ENCODE measurements at places on chromosomes 11 and 22.

DNA sequence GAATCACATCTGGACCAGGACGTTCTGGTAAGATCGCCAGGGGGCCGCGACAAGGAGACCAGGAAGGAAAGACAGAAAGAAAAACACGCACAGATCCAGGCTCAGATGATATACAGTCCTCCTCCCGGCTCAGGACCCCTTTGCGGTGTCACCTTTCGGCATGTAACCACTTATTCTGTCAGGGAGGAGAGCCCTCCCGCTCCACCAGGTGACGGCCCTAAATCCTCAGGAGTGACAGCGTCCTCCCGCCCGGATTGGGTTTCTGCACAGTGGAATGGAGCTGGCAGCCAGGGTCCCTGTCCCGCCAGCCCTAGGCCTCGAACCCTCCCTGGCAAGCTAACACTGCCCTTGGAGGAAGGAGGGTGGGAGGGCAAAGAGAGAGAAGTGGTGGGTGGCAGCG lies 24.3 kb upstream of the KCNQ1OT1 start:
- DNase-seq, result no peak

- no peak for DNase-seq
Observed at GRCh38 chr11:44403587-44404273, 93.8 kb upstream of the ALX4 start.

GRCh38 chr22:33051960-33052839 lies 6.0 kb downstream of the SYN3 start:
- no peak for DNase-seq

DNA sequence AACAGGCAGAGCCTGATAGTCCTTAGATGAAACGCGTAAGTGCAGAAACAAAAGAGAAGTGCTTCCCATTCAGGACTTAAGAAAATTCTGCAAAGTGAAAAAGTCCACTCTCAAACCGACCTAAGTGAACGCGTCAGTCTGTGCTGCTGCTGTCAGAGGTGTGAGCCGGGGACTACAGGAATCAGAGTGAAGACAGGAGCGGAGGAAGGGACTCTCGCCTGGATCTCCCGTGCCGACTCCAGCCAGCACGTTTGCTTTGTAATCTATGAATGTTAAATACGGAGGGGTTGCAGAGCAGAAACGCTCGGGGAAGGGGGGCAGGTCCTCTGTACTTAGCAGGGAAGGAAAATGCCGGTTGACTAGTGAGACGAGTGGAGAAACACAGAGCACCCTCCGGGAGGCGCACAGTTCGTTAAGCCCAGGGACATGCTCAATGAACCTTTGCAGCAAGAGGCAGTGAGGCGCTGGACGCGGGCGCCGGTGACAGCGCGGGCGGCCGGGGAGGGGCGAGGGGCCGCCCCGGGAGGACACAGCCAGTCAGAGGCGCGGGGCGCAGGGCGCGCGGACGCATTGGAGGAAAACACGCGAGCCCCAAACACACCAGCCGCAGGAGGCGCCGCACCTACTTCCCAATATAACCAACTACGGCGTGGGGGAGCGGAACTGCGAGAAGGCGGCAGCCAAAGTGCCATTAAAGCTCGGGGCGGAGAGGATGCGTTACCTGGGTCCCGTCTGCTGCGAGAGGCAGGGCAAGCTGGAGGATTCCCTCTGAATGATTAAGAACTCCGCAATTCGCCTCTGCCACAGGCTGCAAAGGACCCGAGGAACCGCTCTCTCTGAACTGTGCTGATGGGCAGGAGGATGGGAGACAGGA lies at the start of gene CNTN5:
Gene CNTN5 (plus strand): TSS at position 598 of the 874 bp plus-strand sequence.
- DNase-seq, result no peak

DNA sequence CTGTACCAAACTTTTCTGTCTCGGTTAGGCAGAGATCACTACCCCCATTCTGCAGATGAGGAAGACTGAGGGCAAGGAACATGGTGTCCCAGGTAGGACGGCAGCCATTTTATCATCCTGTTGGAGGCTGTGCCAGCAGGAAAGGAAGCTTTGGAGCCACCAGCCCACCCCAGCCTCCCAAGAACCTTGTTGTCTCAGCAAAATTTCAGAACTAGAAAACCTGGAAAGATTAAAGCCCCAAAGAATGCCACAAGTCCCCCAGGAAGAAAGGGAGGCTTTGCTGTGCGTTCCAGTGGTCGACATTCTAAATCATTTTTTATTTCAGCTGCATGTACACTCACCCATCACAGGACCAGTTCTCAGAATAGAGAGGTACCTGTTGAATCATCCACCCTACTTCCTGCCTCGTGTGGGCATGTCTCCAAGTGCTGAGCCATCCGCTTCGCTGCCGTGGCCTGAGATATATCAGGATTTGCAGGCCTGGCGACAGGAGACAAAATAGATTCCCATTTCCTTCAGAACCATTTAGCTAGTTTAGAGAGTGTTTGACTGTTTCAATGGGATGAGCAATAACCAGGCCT lies 13.0 kb upstream of the EIF3D start:
- DNase-seq, result no peak

DNA sequence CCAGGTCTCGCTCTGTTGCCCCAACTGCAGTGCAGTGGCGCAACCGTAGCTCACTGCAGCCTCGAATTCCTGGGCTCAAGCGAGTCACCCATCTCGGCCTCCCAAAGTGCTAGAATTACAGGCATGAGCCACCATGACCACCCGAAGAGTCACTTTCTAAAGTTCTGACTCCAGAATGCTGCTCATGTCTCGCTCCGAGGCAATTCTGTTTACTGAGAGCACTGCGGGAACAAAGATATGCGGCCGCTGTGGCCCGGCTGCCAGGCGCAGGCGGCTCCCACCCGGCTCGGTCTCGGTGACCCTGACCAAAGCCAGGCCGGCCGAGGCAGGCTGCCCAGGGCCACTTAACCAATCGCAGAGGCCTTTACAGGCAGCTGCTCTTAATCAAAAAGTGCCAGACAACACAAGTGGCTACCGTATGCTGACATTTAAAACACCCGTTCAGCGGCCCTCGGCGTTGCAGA lies 78.7 kb downstream of the PHF21B start:
- DNase-seq, result no peak

DNA sequence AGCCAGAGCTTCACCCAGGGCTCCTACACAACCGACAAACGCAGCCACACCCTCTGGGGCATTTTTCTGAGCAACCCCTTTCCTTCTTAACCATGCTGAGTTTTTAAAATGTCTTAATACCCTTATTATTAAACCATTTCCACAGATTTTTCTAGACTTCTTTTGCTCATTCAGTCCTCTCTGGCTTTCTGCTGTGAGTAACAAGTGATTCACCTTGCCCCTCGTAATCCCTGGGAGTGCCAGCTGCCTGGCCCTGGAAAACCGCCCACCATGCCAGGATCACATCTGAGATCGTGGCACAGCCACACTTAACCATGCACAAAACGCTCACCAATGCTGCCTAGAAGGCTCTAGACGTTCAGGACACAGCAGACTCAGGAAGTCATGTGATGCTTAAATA lies 25.4 kb downstream of the YPEL1 start:
- DNase-seq, result no peak

- no peak for DNase-seq
Observed at GRCh38 chr11:11620173-11620920, 1.5 kb downstream of the GALNT18 start.

GRCh38 chr11:17604201-17604914 lies 57.3 kb downstream of the OTOG start:
- no peak for DNase-seq

DNA sequence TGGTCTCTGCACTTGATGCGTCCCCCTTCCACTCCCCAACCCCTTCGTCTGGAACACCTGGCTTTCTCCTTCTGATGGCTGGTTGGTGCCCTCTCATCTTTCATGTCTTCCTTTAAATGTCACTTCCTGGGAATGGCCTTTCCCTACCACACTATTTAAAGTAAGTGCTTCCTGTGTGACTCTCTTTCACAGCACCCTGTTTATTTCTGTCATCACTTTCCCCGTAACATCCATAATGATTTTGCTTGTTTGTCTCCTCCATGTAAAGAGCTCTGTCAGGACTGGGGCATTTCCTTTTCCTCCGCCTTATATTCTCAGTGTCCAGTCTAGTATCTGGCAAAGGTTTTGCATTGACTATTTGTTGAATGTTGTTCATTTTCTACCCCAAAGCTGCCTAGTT lies 143.0 kb downstream of the DBX1 start:
- DNase-seq, result no peak

DNA sequence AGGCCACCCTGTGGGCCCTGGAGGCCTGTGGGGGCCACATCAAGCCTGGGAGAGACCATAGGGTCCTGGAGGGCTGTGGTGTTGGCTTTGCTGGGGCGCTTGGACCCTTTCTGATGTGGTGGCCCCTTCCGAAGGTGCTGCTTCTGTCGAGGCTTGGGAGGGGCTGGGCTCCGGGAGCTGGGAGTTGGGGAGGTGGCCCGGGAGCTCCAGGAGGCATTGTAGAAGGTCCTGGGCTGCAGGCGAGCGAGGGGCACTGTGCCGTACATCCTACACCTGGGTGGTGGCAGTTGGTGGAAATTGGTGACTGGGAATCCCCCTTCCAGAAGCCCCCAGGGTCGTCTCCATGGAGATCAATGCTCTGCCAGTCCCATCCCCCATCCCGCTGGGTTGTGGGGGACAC lies 2.6 kb downstream of the PLA2G3 start:
- DNase-seq, result no peak

DNA sequence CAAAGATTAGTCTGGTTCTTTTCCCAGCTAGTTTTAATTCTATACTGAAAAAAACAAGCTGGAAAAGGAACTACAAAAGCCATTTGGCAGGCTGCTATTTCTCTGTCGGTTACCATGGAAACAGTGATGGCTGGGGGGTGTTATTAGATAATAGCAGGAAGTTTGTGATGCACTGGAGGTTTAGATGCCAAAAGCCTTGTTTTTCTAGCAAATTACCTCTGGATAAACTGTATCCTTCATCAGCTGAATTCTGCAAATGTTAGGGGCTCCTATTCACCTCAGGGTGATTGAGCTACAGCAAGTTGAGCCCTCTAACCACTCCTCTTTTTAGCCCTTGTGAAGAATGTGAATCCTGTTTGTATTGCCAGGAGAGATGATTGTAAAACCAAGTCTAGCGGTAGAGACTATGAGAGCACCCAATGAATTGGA lies 25.2 kb downstream of the ALKBH3 start:
- DNase-seq, result no peak

DNA sequence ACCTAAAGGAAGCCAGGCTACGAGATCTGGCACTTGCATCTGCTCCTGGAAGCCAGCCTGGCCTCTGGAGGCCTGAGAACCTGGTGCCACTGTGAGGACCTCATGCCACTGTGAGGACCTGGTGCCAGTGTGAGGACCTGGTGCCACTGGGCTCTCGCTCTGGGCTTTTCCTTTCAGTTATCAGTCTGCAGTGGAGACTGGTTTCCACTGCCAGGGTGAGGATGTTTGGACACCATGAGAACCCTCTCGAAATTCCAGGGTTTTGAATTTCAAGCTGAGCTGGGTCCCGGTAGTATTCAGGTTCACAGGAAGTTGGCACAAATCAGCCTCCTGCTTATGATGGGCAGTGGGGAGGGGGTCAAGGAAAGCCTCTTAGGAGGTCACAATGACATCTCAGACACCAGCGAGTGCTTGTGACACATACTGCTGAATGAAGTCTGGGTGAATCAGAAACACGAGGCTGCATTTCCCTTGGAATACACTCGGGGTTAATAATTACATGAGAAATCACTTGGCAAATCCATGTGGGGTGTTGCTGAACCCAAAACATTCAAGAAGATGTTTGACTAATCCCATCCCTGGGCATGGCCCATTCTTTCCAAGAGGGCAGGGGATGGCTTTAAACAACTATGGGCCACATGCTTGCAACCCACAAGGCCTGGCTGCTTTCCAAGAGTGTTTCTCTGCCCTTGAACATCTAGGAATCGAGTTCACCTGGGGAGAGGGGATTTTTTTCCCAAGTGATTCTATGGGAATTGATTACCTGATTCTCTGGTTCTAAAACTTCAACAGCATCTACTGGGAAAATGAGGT lies 60.2 kb downstream of the LINC01488 start:
- DNase-seq, result no peak

DNA sequence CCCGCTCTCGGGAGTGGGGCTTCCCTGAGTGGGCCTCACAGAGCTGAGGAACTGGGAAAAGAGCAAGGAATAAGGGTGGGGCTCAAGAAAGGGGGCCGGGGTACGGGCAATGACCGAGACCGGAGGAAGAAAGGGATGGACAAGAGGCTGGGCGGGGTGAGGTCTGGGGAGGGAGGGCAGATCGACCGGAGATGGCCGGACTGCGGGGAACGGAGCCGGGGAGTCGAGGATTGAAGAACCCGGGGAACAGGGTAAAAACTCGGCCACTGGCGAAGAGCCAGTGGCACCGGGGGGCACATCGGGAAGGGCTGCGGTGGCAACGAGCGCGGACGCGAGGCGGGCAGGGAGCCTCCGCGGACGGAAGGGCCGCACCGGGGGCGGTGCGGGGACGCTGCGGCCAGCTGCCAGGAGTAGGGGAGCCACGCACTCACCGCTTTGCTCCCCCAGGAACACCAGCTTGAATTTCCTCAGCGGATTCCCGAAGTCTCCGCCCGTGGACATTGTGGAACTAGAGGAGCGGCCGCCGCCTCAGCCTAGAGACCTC lies 667 bp downstream of the RAB6A start:
- DNase-seq, result no peak

DNA sequence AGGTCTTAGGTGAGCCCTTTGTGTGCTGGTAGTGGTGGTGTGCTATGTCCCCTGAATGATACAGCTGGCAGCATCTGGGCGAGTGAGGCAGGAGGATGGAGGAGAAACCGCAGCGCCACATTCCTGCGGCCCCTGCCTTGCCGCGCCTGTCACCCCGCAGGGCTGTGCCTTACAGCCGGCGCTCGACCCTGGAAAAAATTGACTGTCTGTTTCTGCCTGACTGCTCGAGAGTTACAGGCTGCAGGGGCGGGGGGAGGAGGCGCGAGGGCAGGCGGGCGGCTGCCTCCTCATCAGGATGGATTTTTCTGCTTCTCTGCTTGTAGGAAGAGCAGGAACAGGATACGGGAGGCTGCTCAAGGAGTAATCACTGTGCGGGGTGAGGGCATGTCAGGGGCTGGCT lies 443.4 kb downstream of the MIAT start:
- no peak for DNase-seq
